Thoracic aorta endothelial cell (primary cell): ENCODE measurements at places on chromosomes 11 and 22. TPM values are rescaled to one million over a fixed set of nuclear protein-coding genes. Genes with fewer than 3 reads are reported as not detected.

CCDC87 gene
- total RNA-seq: 0.27 and 0.50 TPM in 2 replicates

ART1 gene
- not detected in 2 replicates for total RNA-seq

DUSP8 gene
- total RNA-seq: 0.40 and 1.3 TPM in 2 replicates

BARX2 gene
- not detected in 2 replicates for total RNA-seq

TRPM5 gene
- not detected in 2 replicates for total RNA-seq

ZNF202 gene
- total RNA-seq: 11.4 and 14.5 TPM in 2 replicates

SYCE3 gene
- not detected in 2 replicates for total RNA-seq

TMEM135 gene
- total RNA-seq: 29.8 and 37.8 TPM in 2 replicates

KCTD17 gene
- 24.6 and 29.1 TPM in 2 replicates for total RNA-seq

MS4A4E gene
- not detected in 2 replicates for total RNA-seq

OR5A1 gene
- total RNA-seq: not detected in 2 replicates

LARGE2 gene
- not detected in 2 replicates for total RNA-seq

JOSD1 gene
- total RNA-seq: 70.9 and 79.0 TPM in 2 replicates

PHOX2A gene
- not detected in 2 replicates for total RNA-seq

HORMAD2 gene
- not detected in 2 replicates for total RNA-seq

KRTAP5-7 gene
- 0.07 and 0.13 TPM in 2 replicates for total RNA-seq

KRTAP5-8 gene
- not detected in 2 replicates for total RNA-seq

VEGFB gene
- total RNA-seq: 11.0 and 14.8 TPM in 2 replicates

IFTAP gene
- 39.4 and 45.6 TPM in 2 replicates for total RNA-seq

LMO2 gene
- total RNA-seq: 23.0 and 37.8 TPM in 2 replicates

DERL3 gene
- 0.66 and 0.93 TPM in 2 replicates for total RNA-seq

ASCL2 gene
- total RNA-seq: not detected in 2 replicates

LRRC10B gene
- not detected in 2 replicates for total RNA-seq

CNIH2 gene
- 0.13 and 0.14 TPM in 2 replicates for total RNA-seq

SYT8 gene
- not detected in 2 replicates for total RNA-seq

PATE4 gene
- not detected in 2 replicates for total RNA-seq

CASP5 gene
- 0.72 TPM in 1 of 2 replicates, not detected in the other for total RNA-seq

KREMEN1 gene
- total RNA-seq: 0.40 and 1.1 TPM in 2 replicates

DNAJB13 gene
- total RNA-seq: not detected in 2 replicates

LMNTD2 gene
- total RNA-seq: 0.53 and 0.57 TPM in 2 replicates

PLAAT5 gene
- total RNA-seq: not detected in 2 replicates

KCNJ11 gene
- total RNA-seq: 0.07 and 0.13 TPM in 2 replicates

CCDC81 gene
- 1.1 and 1.7 TPM in 2 replicates for total RNA-seq

MLC1 gene
- total RNA-seq: not detected in 2 replicates

C11orf91 gene
- 0.22 and 0.27 TPM in 2 replicates for total RNA-seq

PIWIL4 gene
- total RNA-seq: 0.66 and 0.79 TPM in 2 replicates

TMEM45B gene
- total RNA-seq: 0.40 and 1.7 TPM in 2 replicates

KIRREL3 gene
- not detected in 2 replicates for total RNA-seq

OR10V1 gene
- not detected in 2 replicates for total RNA-seq

PDHX gene
- total RNA-seq: 40.2 and 45.1 TPM in 2 replicates

ZNF214 gene
- 1.9 and 2.0 TPM in 2 replicates for total RNA-seq

CTSW gene
- not detected in 2 replicates for total RNA-seq

SPON1 gene
- total RNA-seq: not detected in 2 replicates

DCDC1 gene
- total RNA-seq: under 0.01 and 0.50 TPM in 2 replicates

KRTAP5-10 gene
- not detected in 2 replicates for total RNA-seq

OR52N4 gene
- not detected in 2 replicates for total RNA-seq
